ENCODE measurements at places on chromosomes 3 and 15. TPM values are rescaled to one million over a fixed set of nuclear protein-coding genes. Genes with fewer than 3 reads are reported as not detected.

KBTBD13 gene
- not detected for total RNA-seq

UBE2E2 gene
- 49.5 TPM for total RNA-seq

NR2E3 gene
- total RNA-seq = 0.31 TPM

SCAANT1 gene
- total RNA-seq = not detected

DNAJB11 gene
- 53.6 TPM for total RNA-seq

GP5 gene
- total RNA-seq = not detected

SHC4 gene
- 0.92 TPM for total RNA-seq

GHSR gene
- total RNA-seq = not detected

SGO1 gene
- 15.4 TPM for total RNA-seq

POTEB3 gene
- total RNA-seq = not detected

PLD1 gene
- 7.3 TPM for total RNA-seq

WDR93 gene
- 0.13 TPM for total RNA-seq

CRABP1 gene
- total RNA-seq = 0.68 TPM

C15orf61 gene
- 4.3 TPM for total RNA-seq

B3GNT5 gene
- total RNA-seq = 30.7 TPM

CD200 gene
- not detected for total RNA-seq

ABI3BP gene
- 1.5 TPM for total RNA-seq

CPEB1 gene
- 3.3 TPM for total RNA-seq

ECE2 gene
- total RNA-seq = not detected

DPH6 gene
- 12.7 TPM for total RNA-seq

LHFPL4 gene
- 0.05 TPM for total RNA-seq

CMTM8 gene
- total RNA-seq = 9.8 TPM

CCR8 gene
- total RNA-seq = not detected

ZNF80 gene
- not detected for total RNA-seq

HRG gene
- total RNA-seq = not detected

MYO5C gene
- total RNA-seq = 6.9 TPM

GREM1 gene
- 4.9 TPM for total RNA-seq

CCDC33 gene
- total RNA-seq = 6.8 TPM

FAM107A gene
- 0.17 TPM for total RNA-seq

ACAN gene
- 0.88 TPM for total RNA-seq

DOCK3 gene
- total RNA-seq = 0.36 TPM

GJD2 gene
- not detected for total RNA-seq

ALPK3 gene
- total RNA-seq = 0.10 TPM

TMIE gene
- total RNA-seq = 0.17 TPM

THSD4 gene
- 27.2 TPM for total RNA-seq

IGDCC3 gene
- 0.07 TPM for total RNA-seq

FOXB1 gene
- not detected for total RNA-seq

PIERCE2 gene
- 4.1 TPM for total RNA-seq

HRH1 gene
- total RNA-seq = 7.3 TPM

ATP10A gene
- 9.8 TPM for total RNA-seq
